Stimulated activated CD4-positive, alpha-beta T cell treated with anti-CD3 and anti-CD28 coated beads, TNF-alpha, amount 100 ng/mL, for 4 hours (primary cell): ENCODE measurements at places on chromosomes 3 and 15.

DNA sequence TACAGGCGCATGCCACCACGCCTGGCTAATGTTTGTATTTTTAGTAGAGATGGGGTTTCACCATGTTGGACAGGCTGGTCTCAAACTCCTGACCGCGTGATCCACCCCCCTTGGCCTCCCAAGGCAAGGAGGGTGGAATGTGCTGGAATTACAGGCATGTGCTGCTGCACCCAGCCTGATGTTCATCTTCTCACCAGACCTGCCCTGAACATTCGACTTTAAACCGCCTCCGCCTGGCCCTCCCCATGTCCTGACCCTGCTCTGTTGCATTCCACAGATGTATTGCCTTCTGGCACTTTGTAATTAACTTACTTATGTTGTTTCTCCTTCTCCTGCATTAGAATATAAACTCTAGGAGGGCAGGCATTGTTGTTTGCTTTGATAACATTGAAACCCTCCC, 102.1 kb downstream of the LINGO1 start:
- no peak for DNase-seq

- no peak for DNase-seq
Measured at GRCh38 chr3:169186596-169186995, 476.9 kb downstream of the MECOM start.

- DNase-seq, result no peak
Measured at GRCh38 chr3:194189243-194189791, 53.4 kb downstream of the HES1 start.

GRCh38 chr3:151383111-151383510, 1.4 kb downstream of the P2RY12 start:
- no peak for DNase-seq

DNA sequence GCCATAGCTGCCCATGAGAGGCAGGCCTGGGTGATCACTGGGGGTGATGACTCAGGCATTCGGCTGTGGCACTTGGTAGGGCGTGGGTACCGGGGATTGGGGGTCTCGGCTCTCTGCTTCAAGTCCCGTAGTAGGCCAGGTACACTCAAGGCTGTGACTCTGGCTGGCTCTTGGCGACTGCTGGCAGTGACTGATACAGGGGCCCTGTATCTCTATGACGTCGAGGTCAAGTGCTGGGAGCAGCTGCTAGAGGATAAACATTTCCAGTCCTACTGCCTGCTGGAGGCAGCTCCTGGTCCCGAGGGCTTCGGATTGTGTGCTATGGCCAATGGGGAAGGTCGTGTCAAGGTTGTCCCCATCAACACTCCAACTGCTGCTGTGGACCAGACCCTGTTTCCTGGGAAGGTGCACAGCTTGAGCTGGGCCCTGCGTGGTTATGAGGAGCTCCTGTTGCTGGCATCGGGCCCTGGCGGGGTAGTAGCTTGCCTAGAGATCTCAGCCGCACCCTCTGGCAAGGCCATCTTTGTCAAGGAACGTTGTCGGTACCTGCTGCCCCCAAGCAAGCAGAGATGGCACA, 5.3 kb downstream of the WDR6 start:
- no peak for DNase-seq

DNA sequence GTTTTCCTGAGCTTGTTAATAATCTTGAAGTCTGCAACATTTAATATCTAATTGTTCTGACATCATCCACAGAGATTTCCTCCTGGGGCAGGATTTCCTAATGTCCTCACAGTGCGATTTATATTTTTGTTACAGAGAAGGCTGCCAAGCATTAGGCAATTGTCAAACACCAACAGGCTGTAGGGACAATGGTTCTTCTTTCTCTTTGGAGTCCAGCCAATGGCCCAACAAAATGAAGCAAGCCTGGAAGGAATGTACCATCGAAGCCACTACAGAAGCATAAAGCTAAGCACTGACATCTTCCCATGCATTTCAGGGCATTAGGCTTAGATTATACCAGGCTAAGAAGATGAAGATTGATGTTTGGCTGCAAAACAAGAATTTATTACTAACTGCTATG, 173.0 kb upstream of the FRMD4B start:
- DNase-seq, result no peak

DNA sequence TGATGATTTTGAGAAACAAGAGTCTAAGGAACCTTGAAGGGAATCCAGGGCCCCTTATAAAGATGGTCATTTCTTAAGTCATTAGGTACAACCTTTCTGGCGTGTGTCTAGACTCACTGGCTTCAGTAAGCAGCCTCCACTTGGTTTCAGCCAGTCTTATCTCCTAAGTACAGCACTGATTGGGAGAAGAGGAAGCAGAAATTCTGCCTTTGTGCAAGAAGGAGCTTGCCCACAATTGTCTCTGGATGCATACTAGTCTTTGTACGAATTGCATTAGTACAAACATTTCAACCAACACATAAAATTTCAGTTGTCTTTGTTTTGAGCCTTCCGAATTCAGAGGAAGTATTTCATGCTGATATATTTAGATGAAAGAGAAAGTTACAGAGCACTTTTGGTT, 139.4 kb downstream of the SLCO3A1 start:
- DNase-seq, result no peak

DNA sequence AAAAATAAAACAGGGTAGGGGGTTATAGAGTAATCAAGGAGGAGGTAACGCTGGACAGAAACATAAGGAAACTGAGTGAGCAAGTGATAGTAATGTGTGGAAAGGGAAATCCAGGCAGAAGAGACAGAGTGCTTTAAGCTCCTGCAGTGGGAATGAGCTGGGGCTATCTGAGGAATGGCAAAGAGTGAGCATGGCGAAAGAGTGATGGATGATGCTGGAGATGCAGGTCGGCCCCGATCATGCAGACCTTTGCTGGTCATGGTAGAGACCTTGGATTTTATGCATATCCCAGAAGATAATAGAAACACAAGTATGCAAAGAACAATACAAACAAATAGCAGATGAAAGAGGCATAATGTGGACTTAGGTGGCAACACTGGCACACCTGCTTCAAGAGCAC, 26.0 kb upstream of the ACAP2 start:
- no peak for DNase-seq

GRCh38 chr3:16987141-16987540, 102.4 kb downstream of the PLCL2 start:
- DNase-seq, result no peak

GRCh38 chr3:16370872-16371740, 106.1 kb downstream of the OXNAD1 start:
- DNase-seq, result no peak

DNA sequence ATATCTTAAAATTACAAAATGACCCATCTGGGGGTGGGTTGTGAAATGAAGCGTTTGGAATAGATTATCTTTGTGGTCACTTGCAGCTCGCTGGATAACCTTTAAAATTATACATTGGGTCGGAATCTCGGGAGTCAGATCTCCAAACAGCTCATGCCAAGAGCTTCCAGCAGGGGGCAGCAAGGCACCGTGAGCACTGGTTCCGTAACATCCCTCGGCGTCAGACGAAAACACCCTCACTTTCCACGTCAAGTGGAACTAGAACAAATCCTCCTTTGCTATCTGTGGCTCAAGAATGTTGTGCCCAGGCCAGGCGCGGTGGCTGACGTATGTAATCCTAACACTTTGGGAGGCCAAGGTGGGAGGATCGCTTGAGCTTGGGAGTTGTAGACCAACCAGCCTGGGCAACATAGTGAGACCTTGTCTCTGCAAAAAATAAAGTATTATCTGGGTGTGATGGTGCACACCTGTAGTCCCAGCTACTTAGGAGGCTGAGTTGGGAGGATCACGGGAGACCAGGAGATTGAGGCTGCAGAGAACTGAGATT, 31.1 kb downstream of the UMPS start:
- peak; percentile 50 for DNase-seq
